ENCODE measurements at places on chromosomes 12 and 14.
A peak's percentile ranks its signal among the peaks of the same experiment; 100 is the strongest.

DNA sequence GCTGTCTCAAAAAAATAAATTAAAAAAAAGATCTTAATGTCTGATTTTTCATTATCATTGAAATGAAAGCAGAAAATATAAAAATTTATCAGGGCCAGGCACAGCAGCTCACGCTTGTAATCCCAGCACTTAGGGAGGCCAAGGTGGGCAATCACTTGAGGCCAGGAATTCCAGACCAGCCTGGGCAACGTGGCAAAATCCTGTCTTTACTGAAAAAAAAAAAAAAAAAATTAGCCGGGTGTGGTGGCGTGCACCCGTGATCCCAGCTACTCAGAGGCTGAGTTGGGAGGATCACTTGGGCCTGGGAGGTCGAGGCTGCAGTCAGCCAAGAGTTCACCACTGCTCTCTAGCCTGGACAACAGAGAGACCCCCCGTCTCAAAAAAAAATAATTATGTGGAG lies 37.6 kb upstream of the CLIP1 start:
- DNase-seq: no peak

GRCh38 chr14:54877703-54878021 lies 25.0 kb downstream of the GCH1 start:
- DNase-seq: no peak

GRCh38 chr14:65354715-65355114 lies 57.8 kb upstream of the FUT8 start:
- DNase-seq: peak; percentile 79

GRCh38 chr12:26678697-26679660 lies 154.0 kb downstream of the ITPR2 start:
- no peak for DNase-seq

DNA sequence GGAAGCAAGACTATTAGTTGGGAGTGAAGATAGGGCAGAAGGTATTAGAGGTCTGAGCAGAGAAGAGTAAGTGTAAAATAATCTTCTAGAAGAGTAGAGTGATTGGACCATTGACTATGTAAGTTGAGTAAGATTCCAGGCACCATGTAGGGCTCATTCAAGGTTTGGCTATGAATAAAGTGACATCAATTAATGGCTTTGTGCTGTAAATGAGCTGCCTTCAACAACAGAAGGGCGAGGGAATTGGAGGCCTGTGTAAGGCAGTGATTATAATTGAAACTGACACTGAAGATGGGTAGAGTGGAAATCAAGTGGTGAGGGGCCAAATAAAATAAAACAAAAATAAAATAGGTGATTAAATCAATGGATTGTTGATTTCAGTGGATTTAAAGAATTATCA lies 26.4 kb downstream of the PTPRQ start:
- DNase-seq: no peak

GRCh38 chr12:51749206-51749985 lies 99.1 kb downstream of the FIGNL2 start:
- no peak for DNase-seq

DNA sequence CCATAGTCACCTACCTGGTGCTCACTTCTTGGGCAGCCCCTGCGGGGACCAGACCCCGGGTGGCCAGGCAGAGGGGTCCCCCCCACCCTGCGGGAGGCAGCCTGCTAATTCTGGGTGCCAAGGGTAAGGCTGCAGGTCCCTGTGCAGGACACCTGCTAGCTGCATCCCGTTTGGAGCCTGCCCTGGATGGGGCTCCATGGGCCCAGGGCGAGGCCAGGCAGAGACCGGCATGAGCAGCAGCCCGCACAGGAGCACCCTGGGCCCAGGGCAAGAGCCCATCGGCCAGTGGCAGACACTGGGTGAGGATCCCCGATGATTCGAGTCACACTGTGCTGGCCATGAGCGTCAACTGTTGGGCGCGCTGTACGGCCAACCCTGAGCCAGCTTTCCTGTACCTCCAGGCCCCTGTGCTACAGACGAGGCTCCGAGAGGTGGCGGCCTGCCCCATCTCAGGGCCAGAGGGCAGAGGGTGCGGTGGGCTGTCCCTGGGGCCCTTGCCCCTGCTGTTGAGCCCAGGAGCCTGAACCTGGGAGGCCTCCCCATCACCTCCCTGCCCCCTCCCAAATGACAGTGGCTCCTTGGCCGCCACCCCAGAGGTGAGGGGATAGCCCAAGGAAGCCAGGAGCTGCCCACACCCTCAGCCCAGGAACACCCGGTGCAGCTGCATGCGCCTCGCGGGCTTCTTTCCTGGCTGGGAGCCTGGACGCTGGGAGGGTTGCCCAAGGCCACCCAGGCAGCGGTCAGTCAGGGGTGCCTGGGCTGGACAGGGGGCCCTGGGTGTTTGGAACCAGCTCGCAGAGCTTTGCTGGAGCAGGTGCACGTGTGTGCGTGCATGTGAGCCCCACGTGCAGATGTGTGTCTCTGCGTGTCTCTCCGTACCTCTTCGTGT lies 47.7 kb downstream of the CYP46A1 start:
- no peak for DNase-seq

GRCh38 chr14:27181333-27181732 lies 583.5 kb upstream of the NOVA1 start:
- no peak for DNase-seq

GRCh38 chr14:72332046-72332445 lies 399.8 kb downstream of the RGS6 start:
- DNase-seq: peak; percentile 37

DNA sequence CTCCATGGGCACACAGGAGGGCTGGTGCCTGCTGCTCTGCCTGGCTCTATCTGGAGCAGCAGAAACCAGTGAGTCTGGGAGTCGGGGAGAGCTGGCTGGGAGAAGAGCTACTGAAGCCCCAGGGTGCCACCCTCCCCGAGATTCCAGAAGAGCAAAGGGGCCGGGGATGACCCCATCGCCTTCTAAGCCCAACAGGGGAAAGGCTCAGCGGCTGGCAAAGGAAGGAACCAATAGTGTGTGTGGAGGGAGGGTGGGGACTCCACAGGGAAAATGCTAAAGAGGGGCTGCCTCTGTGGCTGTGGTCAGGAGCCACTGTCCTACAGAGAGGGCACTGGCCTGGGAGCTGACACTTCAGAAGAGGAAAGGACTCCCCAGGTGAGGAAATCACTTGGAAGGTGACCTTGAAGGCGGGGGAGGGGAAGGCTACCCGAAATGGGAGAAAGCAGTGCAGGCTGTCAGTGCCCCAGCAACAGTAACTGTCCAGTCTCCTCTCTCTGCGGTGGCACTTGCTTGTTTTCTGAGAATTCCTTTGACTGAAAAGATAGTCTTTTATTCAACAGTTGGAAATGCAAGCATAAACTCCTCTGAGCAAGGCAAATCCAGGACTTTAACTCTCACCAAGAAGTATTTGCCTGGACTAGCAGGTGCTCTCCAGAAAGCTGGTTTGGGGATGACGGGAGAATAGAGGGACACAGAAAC lies 552 bp downstream of the TAPBPL start:
- peak; percentile 45 for DNase-seq

- no peak for DNase-seq
These were observed 6.9 kb upstream of the IFI27 start for GRCh38 chr14:94103554-94104150.

- DNase-seq: no peak
These were observed 100.4 kb upstream of the PLXNC1 start for GRCh38 chr12:94047781-94048567.

DNA sequence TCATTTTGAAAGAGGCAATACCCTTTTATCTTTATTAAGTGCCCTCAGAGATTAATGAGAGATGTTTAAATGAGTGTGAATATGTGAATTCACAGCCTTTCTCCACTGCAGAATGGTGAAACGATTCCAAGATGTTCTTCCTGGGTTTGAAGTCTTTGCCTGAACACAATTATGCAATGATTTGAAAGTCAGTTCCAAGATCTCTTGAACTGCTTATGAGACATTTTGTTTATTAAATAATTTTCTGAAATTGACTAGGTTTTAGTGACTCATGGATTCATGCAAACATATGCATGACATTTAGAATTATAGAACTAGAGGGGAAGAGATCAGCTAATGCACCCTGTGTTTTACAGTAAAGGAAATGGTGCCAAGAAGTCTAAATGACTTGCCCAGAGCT lies 118.1 kb upstream of the SLC38A2 start:
- DNase-seq: no peak

DNA sequence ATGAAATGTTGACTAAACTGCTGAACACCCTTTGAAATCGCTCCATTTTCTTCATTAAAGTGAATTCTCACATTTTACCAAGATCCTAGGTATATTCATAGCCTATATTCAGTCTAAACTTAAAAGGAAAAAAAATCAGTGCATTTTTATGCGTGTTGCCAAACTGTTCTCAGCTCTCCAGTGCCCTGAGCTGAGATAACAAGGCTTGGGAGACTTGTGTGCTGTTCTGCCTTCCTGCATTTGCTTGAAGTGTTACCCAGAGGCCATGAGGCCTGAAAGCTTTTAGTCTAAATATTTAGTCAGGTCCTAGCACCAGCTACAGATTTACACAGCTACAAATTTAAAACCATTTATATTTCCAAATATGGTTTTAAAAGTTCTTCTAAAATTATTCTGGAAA lies 8.6 kb upstream of the PALS1 start:
- no peak for DNase-seq

DNA sequence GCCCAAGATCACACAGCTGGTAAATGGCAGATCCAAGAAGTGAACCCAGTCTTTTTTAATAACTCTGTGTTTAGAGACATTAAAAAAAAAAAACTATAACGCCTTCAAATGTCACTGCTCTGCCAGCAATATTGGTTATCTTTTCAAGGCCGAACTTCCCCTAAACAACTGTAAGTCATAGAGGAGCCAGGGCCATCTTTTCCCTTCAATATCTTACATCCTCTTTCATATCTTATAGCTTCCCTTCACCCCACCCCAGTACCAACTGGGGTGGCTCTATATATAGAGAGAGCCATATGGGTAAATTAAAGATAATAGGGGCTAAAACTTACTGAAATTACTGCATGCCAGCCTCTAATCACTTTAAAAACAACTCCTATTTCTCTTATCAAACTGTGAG lies 100.2 kb downstream of the STAB2 start:
- no peak for DNase-seq

DNA sequence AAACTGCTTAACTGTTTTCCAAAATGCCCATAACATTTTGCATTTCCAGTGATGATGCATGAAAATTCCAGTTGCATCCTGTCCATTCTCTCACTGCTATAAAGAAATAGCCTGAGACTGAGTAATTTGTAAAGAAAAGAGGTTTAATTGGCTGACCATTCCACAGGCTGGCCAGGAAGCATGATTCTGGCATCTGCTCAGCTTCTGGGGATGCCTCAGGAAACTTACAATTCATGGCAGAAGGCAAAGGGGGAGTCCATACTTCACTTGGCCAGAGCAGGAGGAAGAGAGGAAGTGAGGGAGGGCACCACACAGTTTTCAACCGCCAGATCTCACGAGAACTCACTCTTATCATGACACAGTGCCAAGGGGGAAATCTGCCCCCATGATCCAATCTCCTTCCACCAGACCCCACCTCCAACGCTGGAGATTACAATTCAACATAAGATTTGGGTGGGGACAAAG lies 18.2 kb upstream of the CLEC2D start:
- peak; percentile 44 for DNase-seq

DNA sequence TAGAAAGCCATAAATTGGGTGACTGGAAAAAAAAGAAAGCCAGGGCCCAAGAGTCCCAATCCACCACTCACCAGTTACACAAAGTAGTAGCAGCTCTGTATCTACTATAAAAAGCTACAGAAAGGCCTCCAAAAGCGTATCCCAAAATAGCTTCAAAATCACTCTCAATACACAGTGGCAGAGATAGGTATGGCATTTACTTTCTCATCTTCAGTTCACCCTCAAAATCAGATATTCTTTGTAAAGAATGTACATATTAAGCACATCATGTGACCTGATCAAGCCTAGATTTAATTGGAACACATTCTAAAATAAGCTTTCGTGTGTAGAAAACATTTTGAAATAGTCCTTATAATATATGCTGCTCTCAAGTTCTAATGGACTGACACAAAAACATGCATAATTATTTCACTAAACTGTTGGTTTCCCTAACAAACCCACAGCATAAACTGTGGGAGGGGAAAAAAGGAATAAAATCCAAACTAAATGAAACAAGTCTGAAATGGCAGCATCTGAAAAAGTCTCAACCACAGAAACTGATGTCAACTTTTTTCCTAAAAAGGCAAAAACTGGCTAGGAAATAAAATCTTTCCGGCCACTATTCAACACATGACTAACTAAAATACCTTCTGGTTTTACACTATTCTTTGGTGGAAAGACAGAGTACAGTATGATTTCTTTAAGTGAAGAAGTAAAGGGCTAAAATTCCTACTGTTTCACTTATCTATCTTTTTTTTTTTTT lies 25.9 kb downstream of the UBE2N start:
- DNase-seq: no peak

GRCh38 chr14:32023540-32023939 lies 53.6 kb upstream of the ARHGAP5 start:
- DNase-seq: no peak

- DNase-seq: no peak
These were observed 78.5 kb upstream of the FLRT2 start for GRCh38 chr14:85451421-85451820.

GRCh38 chr12:14238221-14238792 lies 127.2 kb upstream of the ATF7IP start:
- DNase-seq: peak; percentile 17

- DNase-seq: no peak
These were observed 79.6 kb downstream of the PPM1A start for GRCh38 chr14:60328583-60328982.

- no peak for DNase-seq
These were observed 209.0 kb downstream of the TMTC3 start for GRCh38 chr12:88351146-88351545.

- DNase-seq: no peak
These were observed 1.1 kb upstream of the PPP1R13B start for GRCh38 chr14:103848175-103849077.

DNA sequence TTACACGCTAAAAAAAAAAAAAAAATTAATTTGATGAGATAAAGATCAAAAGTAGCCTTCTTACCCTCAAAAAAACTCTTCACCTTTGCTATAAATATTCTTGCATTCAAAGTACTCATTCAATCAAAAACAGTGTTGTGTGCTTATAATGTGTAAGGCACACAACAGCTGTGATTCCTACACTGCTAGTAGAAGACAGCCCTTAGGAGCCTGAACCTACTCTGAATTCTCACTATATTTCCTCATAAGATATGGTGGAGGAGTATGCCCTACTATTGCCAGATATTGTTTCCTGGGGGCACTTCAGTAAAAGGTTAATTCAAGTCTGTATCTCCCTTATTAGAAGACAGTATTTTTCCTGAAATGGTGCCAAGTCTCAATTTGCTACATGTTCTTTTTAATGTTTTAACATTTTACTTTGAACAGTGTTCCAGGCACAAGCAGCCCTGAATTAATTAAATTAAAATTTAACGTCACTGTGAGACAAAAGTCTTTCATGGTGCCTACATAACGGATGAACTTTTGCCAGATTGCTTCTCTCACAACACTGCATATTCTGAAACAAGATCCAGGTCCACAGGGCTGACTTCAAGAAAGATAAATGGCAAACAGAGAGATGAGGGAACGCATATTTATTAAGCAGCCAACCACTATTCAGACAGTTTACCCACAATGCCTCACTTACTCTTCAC lies 19.3 kb downstream of the PPP2R5E start:
- DNase-seq: no peak

- DNase-seq: no peak
These were observed 33.6 kb downstream of the PAWR start for GRCh38 chr12:79657136-79657535.
